ENCODE measurements at places on chromosomes 3 and 15. TPM values are rescaled to one million over a fixed set of nuclear protein-coding genes. Genes with fewer than 3 reads are reported as not detected.

DNA sequence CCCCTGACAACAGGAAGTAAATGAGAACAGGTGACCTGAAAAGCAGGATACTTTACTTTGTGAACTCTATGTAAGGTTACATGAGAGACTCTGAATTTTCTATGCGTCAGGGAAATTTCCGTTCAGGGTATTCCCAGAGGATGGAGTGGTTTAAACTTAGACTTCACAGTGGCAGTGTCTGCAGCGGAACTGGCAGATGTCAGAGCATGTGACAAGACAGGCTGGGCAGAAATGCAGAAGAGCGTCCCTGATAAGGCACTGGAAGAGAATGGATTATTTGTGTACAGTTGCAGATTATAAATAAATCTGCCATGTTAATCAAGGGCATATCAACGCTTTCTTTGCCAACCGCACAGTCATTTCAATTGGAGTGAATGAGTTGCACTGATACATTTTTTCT, 598.4 kb upstream of the ZNF717 start:
- H3K27ac ChIP-seq, result no peak overlapping the region
- no peak for DNase-seq
- H3K36me3 ChIP-seq, result no peaks in the 10 kb centered on the region
- no peaks in the 10 kb centered on the region for H3K4me1 ChIP-seq
- H3K27me3 ChIP-seq, result no peaks in the 10 kb centered on the region

GRCh38 chr15:101161656-101162055, 90.2 kb downstream of the CHSY1 start:
- no peak overlapping the region for H3K27ac ChIP-seq
- H3K4me1 ChIP-seq, result no peaks in the 10 kb centered on the region

GRCh38 chr3:16834214-16834613, 50.5 kb upstream of the PLCL2 start:
- DNase-seq, result no peak
- H3K27me3 ChIP-seq, result no peaks in the 10 kb centered on the region

DNA sequence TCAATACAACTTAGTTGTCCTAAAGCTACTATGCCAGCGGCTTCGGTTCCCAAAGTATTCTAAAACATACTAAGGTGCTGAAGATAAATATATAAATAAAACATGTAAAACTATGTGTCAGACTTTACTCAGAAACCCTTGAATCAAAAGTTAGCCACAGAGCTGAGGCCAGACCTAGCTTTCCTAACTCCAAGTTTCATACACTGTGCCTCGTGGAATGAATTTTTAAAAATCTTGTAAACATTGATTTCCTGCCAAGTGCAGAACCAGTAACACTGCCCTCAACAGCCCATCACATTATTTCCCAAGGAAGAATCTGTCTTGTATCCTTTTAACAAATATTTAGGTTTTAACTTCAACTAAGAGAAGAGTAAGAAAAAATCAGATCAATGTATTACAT, 36.4 kb downstream of the TAMM41 start:
- no peak for DNase-seq
- H3K27ac ChIP-seq, result no peak overlapping the region
- 0 out of 2 replicates have a peak, but pooled peaks cover 1% of the 10 kb centered on the region for H3K36me3 ChIP-seq
- no peak overlapping the region for H3K4me3 ChIP-seq
- no peaks in the 10 kb centered on the region for H3K4me1 ChIP-seq

DNA sequence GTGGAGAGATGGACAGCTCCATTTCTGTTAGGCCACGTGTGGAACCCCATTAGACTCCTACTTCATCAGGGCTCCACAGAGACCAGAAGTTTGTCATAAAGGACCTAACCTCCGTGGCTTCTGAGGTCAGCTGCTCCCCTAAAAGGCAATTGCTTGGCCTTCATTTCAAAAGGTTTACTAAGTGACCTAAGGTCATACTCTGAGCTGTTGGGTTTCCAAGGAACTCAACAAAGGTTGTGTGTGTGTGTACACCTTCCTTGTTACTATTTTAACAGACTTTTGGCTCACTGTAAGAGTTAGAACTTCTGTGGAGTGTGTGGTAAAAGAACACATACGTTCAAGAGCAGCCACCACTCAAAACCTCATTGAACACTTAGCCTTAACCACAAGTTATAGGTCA, 73.9 kb downstream of the SEC22A start:
- no peak overlapping the region for H3K27ac ChIP-seq
- no peaks in the 10 kb centered on the region for H3K4me1 ChIP-seq
- no peaks in the 10 kb centered on the region for H3K27me3 ChIP-seq
- H3K4me3 ChIP-seq, result no peak overlapping the region

The CYP8B1 gene
- not detected for total RNA-seq

The DLEC1 gene
- total RNA-seq, result 0.35 TPM

DNA sequence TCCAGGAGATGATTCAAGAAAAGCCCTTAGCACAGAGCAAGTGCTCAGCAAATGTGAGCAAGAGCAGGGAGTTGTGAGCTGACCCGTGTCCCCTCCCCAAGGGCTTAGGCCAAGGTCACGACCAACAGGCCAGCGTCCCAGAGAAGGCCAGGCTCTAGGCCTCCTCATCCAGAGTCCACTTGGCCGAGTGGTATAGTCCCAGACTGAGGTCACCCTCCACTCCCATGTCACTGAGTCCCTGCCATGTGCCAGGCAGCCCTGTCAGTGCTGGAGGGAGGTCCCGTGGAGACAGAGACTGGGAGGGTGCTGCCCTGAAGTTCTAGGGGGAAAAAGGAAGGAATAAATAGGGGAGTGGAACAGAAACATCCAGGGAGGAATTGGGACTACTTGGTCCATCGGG, 44.0 kb downstream of the TPRA1 start:
- no peaks in the 10 kb centered on the region for H3K27me3 ChIP-seq
- H3K36me3 ChIP-seq, result no peaks in the 10 kb centered on the region
- DNase-seq, result no peak
- H3K4me3 ChIP-seq, result no peak overlapping the region
- no peak overlapping the region for H3K27ac ChIP-seq

DNA sequence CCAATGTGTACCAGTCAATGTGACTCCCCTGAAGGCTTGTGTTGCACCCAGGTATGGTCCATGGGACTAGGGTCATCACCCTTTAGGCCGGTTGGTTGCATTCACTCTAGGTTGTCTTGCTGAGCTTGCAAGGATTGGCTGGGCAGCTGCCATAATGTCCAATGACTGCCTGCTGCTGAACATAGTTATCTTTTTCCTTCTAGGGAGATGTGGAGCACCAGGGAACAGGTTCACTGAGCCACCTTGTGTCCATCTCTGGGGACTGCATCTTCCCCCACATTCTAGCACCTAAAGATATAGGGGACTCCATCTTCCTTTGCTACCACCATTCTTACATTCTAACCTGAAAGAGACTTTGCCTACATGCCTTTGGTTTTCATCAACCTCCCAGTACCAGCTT, 580.4 kb upstream of the TBL1XR1 start:
- no peak overlapping the region for H3K27ac ChIP-seq
- no peaks in the 10 kb centered on the region for H3K36me3 ChIP-seq
- H3K4me1 ChIP-seq, result no peaks in the 10 kb centered on the region

The EPHA6 gene
- 2.9 TPM for total RNA-seq

Measured in Caco-2 (cell line).